ENCODE measurements at places on chromosomes 3 and 15.

DNA sequence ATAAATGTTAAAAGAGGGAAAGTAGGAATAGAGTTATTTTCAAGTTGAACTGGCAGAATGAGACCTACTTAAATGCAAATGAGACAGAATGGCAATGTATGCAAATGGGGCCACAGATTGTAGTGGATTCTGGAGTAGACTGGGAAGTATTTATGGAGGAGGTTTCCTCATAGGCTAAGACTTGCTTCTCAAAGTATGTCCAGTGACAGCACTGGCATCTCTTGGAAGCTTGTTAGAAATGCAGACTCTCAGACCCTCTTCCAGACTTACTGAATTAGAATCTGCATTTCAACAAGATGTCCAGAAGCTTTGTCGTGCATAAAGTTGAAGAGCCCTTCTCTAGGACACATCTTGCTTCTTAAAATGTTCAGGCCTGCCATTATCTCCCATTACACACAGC lies 67.8 kb upstream of the SNTN start:
- DNase-seq = no peak

DNA sequence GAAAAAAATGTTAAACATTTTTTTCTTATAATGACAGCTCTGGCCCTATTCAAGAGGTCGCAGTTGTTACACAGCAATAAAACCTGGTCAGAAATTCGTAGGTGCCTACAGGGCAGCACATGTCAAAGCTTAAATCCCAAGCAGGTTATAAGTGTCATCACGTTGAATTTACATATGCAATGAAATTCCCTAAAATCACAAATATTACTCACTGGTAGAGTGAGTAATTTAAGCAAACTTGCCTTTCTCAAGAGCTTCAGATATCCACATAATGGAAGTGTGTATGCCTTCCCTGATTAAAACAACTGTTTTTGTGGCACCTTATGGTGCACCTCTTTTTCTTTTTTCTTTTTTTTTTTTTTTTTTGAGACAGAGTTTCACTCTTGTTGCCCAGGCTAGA lies 90.7 kb upstream of the FNDC3B start:
- DNase-seq = no peak

GRCh38 chr3:155701882-155702465 lies 42.9 kb downstream of the PLCH1 start:
- DNase-seq = no peak

DNA sequence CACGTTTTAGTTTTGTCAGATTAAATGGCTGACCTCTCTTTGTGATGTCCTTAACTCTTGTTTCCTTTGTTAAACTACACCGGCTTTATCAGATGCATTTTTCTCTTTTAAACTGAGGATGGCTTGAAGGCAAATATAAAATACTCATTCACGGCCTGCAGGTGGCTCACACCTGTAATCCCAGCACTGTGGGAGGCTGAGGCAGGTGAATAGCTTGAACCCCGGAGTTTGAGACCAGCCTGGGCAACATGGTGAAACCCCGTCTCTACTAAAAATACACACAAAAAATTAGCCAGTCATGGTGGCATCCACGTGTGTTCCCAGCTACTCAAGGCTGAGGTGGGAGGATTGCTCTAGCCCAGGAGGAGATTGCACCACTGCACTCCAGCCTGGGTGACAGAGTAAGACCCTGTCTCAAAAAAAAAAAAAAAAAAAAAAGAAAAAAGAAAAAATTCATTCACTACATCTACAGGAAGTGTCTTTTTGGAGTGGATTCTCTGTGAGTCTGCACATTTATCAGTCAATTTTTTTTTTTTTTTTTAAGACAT lies 34.7 kb upstream of the SACM1L start:
- no peak for DNase-seq

GRCh38 chr15:87365186-87365585 lies 891.4 kb downstream of the NTRK3 start:
- no peak for DNase-seq

All from amygdala (tissue), 56 donors.